GM19239 (cell line): ENCODE measurements at places on chromosomes 4 and X.
A peak's percentile ranks its signal among the peaks of the same experiment; 100 is the strongest.

DNA sequence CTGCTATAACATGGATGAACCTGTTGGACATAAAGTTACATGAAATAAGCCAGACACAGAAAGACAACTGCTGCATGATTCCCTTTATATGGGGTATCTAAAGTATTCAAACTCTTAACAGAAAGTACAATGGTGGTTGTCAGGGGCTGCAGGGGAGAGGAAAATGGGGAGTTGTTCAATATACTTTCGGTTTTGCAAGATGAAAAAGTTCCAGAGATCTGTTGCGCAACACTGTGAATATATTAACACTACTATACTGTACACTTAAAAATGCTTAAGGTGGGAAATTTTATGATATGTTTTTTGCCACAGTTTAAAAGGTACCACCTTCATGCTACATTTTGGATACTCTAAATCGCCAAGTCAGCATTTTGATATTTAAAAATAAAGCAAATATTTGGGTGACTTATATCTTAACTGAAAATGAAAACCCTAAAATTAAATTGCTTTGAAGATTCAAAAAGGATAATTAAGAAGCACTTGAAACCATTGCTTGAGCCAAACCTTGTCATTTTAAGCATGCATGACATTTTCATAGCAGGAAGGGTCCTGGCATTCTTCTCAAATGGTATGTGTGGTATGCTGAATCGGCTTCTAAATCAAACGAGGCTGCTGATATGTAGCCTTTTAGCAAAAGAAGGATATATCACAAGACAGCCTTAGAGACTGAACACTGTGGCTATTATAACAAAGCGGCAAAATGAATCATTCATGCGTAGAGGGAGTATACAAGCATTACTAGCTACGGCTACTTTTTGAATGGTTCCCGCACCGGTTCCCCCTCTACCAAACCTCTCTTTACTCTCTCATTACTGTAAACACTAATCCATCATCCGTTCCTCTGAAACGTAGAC lies 607.1 kb upstream of the DIPK2B start:
- no peak for DNase-seq

GRCh38 chr4:34534916-34535315 lies 1709.4 kb downstream of the ARAP2 start:
- DNase-seq, result no peak

- no peak for DNase-seq
Observed at GRCh38 chr4:126209147-126209546, 894.4 kb downstream of the FAT4 start.

DNA sequence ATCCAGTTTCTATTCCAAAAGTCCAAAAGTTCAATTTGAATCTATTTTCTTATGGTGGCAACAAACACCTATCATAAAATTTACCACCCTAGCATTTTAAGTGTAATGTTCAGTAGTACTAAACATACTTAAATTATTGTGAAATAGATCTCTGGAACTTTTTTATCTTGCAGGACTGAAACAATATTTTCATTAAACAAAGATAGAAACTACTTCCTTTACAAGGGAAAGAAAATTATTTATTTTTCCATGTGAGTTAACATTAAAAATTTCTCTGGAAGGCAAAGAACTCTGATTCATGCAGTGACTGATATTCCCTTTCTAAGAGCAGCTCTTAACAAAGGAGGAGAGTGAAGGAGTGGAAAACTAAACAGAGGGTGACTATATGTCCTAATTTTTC lies 40.2 kb downstream of the ADH7 start:
- no peak for DNase-seq

- DNase-seq, result no peak
Observed at GRCh38 chrX:121146059-121146628, 98.7 kb downstream of the GLUD2 start.

DNA sequence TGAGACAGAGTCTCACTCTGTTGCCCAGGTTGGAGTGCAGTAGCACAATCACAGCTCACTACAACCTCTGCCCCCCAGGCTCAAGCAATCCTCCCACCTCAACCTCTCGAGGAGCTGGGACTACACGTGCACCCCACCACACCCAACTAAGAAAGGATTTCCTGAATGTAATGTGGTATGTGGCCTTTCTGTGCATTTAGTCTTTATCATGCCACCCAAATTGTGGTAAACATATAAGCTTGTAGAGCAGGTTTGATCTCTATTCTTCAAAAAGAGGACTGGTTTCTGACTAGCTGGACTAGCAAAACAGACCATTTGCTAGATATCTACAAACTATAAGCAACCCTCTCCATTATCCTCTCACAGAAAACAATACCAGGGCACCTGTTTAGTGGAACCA lies 33.6 kb downstream of the ELOVL6 start:
- no peak for DNase-seq

GRCh38 chr4:79030973-79031372 lies 91.7 kb upstream of the PAQR3 start:
- DNase-seq, result no peak

GRCh38 chr4:130747842-130748241 lies 1651.9 kb downstream of the C4orf33 start:
- no peak for DNase-seq

GRCh38 chr4:151573945-151574344 lies 165.0 kb downstream of the FHIP1A start:
- DNase-seq, result no peak

GRCh38 chr4:183300655-183301054 lies 19.4 kb downstream of the CLDN22 start:
- no peak for DNase-seq

GRCh38 chr4:105714071-105714521 lies 5.5 kb downstream of the GSTCD start:
- DNase-seq, result no peak

GRCh38 chr4:123462007-123462406 lies 65.4 kb downstream of the SPRY1 start:
- DNase-seq, result no peak

- no peak for DNase-seq
Observed at GRCh38 chrX:7085879-7086278, 61.6 kb upstream of the STS start.

- no peak for DNase-seq
Observed at GRCh38 chr4:54517781-54518444, 139.8 kb upstream of the KIT start.

DNA sequence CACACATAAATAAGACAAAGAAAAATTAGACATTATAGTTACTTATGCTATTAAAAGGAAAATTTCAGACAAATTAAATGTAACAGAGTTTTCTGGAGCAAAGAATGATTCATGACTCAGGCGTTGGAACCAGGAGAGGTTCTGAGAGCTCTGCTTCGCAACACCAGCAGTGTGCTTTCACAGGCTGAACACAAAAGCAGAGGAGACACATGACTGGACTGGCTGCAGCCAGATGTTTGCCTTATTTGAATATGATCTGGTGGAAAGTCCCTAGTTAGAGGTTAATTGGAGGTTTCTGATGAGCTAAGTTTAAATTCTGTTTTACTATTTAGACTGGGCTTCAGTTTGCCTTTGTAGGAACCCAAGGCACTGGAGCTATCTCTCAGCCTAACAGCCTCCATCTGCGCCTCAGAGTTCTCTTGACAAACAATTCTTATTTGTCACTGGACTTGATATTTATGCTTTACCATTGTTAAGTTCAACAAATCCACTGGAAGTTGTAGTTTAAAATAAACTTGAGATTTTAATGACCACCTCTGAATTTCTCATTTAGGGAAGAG lies 16.2 kb downstream of the BOD1L1 start:
- peak; percentile 21 for DNase-seq

GRCh38 chr4:4269331-4269731 lies 20.6 kb downstream of the LYAR start:
- DNase-seq, result no peak

- no peak for DNase-seq
Observed at GRCh38 chrX:68705986-68706385, 58.5 kb downstream of the STARD8 start.

DNA sequence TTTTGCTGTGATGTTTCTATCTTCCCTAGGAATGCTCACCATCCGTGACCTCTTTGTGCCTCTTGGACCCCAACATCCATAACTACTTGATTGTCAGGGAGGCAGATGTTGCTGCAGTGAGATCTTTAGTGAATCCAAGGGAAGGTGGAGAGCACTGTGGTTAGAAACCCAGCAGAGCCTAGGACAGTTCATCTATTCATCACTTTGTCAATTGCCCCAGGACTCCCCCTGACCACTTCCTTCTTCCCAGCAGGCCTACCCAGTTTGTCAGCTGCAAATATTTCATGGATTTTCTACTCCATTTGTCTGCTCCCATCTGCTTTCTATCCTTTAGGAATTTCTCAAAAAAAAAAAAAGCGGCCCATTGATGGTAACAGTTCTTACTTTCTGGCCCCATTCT lies 942.8 kb downstream of the PCDH7 start:
- no peak for DNase-seq

DNA sequence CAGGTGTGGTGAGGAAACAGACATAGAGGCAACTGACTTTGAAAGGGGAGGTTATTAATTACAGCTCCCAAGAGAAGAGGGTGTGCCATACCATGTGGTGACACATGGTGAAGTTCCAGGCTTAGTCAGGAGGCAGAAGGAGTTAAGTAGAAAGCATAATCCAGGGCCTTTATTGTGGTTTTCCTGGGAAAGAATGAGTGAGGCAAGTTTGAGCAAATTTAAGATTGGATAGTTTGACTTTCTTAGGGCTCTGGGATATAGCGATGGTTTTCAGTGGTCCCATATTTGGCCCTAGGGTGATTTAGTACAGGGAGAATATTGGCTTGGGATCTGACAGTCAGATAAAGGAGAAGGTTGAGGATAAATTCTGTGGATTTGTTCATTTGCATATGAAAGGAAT lies 495.9 kb upstream of the FSTL5 start:
- DNase-seq, result no peak

DNA sequence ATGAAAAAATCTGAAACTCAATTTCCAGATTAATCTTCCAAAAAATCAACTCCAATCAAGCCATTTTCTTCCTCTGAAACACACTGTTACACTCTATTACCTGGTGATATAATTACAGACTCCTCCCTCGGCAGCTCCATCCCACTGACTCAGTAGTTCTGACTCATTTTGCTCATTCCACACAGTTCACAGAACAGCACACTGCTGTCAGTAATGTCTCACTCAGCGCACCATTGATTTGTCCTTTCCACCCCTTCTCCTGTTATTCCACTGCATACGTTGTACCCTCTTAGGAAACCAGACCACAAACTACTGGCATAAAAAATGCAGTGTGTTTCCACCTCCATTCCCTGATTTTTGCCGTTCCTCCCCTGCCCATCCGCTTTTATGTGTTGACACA lies 212.7 kb downstream of the SLIT2 start:
- DNase-seq, result no peak

- DNase-seq, result no peak
Observed at GRCh38 chr4:20616313-20616712, 83.9 kb upstream of the PACRGL start.

GRCh38 chrX:107675823-107676555 lies 47.7 kb downstream of the PRPS1 start:
- DNase-seq, result no peak

DNA sequence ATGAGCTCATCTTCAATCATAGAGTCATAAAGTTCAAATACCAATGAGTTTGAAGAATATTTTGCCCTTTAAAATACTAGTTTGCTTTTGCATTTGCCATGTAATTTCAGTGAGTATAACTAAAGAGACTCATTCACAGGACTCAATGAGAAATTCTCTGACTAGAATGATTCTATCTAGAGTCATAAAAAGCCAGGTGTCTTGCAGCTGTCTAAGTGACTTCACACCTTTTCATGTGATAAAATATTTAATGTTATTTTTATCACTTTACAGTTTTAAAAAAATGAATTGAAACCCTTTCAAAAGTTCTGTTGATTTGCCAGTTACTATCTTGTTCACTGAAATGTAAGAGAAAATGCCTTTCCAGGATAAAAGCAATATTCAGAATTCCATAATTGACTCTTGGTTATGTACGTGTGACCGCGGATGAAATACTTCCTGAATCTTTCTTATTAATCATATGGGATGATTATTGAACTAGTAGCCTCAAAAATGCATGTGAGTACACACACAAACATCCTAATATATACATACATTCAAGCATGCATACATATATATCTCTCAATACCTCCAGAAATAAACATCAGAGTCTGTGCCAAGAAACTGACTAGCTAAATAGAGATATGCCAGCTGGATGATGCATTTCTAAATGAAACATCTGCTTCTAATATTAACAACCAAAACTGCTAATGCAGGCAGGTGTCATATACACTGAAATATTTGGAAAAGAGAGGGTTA lies 87.0 kb downstream of the GABRB1 start:
- DNase-seq, result no peak

DNA sequence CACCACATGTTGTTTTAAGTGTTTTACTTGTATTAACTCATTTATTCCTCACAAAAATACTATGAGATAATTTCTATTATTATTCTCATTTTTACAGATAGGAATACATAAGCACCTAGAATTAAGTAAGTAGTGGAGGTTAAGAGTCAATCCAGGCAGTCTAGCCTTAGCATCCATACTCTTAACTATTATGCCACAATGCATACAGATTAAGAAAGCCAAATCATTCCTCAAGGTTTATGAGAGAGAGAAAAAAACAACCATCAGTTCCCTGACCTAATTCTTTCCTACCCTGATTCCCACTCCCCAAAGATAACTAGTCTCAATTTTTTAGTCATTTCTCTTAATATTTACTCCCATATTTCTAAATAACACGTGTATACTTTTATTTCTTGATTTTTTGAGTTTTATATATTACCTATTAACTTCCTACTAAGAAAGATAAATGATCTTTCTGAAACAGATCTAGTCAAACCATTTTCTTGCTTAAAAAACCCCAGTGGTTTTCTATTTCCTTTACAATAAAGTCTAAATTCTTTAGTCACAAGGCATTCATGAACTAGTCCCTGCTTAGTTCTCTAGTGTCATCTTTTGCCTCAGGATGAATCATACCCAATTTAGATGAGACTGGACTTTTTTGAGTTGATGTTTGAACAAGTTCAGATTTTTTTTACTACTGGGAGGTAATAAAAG lies 16.0 kb downstream of the UBA6 start:
- no peak for DNase-seq

- DNase-seq, result no peak
Observed at GRCh38 chr4:8506373-8507195, 66.0 kb downstream of the TRMT44 start.

- no peak for DNase-seq
Observed at GRCh38 chrX:40037367-40037766, 60.4 kb downstream of the BCOR start.

DNA sequence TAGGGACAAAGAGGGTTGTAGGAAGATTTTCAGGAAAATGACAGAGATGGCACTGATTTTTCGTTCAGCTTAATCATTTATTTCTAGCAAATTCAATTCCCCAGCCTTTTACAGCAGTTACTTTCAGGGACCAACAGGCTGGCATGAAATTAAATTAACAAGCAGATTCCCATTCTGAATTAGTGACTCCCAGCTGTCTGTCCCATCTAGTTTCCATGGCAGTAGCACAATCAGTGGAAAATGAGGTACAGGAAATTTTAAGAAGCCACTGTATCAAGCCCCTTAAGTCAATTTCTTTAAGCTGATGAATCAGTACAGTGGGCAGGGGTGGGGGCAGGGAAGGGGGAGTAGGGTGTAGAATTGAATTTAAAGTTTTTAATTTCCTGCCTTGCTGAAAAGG lies 121.1 kb upstream of the TEX13C start:
- no peak for DNase-seq

GRCh38 chr4:58368221-58368620 lies 1258.0 kb upstream of the IGFBP7 start:
- no peak for DNase-seq
